ENCODE measurements at places on chromosomes 5 and 9.

DNA sequence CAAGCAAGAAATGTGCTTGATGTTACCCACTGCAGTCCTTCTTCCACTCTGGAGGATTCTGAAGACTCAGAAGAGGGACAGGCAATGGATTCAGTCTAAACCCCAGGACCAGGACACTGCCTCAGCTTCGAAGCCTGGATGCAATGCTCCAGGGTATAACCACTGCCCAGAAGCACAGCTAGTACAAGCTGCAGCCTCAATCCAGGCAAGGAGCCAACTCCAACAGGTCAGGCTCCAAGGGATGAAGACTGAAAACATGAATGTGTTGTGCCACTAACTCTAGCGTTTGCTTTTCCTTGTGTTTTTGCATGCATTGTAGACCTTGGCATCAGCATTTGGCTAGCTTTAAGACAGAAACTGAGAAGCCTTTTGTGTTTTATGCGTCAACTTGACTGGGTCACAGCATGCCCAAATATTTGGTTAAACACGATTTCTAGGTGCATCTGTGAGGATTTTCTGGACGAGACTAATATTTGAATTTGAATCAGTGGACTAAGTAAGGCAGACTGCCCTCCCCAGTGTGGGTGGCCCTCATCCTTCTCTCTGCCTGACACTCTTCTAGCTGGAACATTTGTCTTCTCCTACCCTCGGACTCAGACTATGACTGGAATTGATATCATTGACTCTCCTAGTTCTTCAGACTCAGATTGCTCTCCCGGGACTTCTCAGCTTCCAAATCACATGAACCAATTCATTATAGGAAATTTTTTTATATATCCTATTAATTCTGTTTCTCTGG lies 20.5 kb upstream of the GPX3 start:
- no peak for DNase-seq

DNA sequence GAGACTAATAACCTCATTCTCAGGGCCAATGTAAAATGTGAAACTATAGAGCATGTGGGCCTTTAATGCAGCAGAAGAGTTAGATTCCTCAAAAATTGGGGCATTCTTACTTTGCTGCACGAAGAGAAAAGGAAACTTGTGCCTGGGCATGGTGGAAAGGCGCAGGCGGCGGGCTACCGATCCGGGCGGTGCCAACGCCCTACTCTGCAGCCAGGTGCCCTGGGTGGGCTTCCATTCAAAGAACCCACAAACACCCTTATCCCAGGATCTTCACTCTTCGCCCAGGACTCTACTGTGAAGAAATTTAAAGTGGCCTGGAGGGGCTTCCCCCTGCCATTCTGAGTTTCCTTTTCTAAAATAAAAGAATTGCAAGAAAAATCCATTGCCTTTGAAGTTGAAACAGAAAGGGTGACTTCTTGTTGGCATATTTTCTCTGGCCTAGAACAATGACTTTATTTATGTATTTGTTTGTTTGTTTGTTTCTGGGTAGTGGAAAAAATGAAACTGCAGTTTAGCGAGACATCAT lies 124.9 kb downstream of the TMEM161B start:
- no peak for DNase-seq

DNA sequence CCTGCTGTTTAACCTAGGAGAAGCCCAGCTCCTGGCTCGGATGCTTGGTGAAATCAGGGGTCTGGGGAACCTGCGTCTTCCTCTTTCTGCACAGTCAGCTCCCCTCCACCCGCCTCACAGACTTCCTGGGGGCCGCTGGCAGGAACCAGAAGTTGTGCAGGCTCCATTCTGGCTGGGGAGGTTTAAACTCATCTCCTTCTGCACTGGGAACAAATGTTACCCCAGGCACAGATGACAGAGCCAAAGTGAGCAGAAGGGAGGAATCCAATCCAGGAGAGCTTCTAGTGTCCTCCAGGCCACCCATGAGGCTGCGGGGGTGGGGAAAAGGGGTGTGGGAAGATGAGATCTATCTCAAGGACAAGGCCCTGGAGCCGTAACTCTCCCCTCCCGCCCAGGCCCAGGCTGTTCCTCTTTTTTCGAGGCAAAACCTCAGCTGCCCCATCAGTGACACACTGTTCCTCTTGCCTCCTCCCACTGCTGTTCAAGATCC lies 31.2 kb downstream of the KCNMB1 start:
- DNase-seq = no peak

DNA sequence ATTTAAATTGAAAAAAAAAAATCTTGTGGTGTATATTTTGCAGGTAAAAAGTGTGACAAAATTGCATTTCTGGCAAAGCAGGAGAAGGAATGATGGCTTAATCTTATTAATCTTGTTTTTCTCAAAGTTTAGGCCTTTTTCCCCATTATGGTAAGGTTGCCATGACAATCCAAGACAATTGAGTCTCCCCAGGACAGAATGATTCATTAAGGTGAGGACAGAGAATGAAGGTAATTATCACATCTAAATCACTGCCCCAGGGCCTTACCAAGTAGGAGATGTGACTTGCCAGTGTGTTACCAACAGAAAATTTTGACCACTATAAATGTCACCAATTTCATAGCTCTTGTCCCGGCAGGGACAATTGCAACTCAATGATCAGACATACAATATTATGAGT lies 439.2 kb downstream of the DNAH5 start:
- no peak for DNase-seq

- peak; percentile 57 for DNase-seq
Observed at GRCh38 chr9:15306068-15306756, 804 bp downstream of the TTC39B start.

GRCh38 chr9:114460513-114461199 lies 44.6 kb downstream of the WHRN start:
- DNase-seq = no peak

DNA sequence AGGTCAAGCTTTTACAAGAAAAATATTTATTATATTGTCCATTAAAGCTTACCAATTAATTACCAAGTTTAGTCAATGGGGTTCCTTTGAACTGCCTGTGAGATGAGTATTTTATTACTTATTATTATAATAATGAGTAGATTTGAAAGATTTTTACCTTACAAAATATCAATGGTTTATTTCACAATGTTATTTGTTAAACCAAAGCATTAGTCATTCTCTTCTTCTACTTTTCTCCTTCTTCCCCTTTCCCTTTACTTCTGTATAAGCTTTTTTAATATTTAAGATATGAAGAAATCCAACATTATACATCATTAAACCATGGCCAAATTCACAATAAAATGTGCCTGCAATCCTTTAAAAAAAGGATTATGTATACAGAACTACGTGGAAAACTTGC lies 369.5 kb downstream of the ARL15 start:
- no peak for DNase-seq

DNA sequence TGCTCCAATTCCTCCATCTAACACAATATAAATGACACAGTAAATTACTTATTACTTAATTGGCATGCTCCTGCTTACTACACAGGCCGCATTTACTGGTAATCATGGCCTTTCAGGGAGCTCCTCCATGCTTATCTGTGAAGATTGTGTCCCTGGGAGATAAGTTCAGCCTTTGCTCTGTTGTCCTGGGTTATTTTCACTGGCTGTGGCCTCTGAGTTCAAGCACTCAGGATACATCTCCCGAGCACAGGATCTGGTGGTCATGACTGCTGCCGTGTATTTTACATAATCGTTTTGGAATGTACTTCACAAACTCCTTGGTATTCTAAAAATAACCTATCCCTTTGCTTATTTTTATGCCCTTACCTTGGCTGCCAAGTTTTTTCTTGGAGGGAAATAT lies 215.7 kb downstream of the ICE1 start:
- no peak for DNase-seq

- no peak for DNase-seq
Observed at GRCh38 chr5:140556438-140556837, 835 bp downstream of the SRA1 start.

- peak; percentile 39 for DNase-seq
Observed at GRCh38 chr9:33264003-33264472, 470 bp downstream of the BAG1 start.

DNA sequence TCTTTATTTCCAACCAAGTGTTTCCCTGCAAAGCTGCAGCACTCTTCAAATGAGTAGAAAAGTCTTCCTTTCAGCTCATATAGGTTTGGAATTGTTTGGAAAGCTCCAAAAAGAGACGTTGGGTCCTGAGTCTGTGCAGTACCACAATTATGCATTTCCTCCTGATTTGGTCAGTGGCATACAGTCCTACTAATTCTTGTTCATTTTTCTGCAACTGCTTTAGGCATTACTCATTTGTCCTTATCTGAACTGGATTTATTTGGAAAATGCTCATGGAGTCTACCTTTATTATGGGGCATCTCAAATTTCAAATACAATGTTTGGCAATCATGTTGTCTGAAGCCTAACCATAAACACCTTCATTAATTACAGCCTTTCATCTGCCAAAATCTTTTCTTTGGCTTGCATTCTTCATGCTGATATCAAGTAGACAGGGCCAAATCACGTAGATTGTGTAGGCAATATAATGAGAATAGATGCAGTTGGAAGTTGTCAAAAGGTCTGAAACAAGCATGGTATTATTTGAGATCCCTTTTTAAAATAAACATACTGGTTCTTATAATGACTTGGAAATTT lies 232.8 kb downstream of the TLE1 start:
- peak; percentile 70 for DNase-seq

GRCh38 chr9:4504250-4504649 lies 14.0 kb downstream of the SLC1A1 start:
- no peak for DNase-seq

- DNase-seq = peak; percentile 36
Observed at GRCh38 chr5:66440202-66440680, 156.0 kb upstream of the MAST4 start.

DNA sequence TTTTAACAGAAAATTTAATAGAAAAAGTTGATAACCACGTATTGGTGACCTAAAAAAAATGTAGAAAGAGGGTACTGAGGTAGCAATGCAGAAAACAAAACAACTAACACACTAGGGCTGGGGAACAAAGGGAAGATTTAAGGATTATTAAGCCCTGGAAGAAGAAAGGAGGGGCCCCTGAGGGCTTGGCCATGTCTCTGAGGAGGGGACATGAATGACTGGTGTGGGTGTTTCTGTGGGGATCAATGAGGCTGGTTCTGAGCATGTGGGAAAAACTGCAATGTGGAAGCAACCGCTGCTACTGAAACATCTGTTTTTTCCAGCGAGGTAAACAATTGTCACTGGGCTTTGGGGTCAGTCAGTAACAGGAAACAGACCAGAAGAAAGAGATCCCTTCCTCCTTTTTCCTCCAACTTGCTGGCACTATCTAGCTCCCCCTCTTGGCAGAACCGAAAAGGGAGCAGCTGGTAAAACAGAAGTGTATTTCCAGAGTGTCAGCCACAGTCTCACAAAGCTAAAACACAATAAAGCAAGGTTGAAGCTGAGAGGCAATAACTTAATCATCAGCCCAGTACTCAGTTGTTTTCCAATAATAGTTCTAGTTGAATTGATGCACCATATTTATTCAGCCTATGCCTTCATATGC lies 48.3 kb downstream of the ATPSCKMT start:
- peak; percentile 22 for DNase-seq

DNA sequence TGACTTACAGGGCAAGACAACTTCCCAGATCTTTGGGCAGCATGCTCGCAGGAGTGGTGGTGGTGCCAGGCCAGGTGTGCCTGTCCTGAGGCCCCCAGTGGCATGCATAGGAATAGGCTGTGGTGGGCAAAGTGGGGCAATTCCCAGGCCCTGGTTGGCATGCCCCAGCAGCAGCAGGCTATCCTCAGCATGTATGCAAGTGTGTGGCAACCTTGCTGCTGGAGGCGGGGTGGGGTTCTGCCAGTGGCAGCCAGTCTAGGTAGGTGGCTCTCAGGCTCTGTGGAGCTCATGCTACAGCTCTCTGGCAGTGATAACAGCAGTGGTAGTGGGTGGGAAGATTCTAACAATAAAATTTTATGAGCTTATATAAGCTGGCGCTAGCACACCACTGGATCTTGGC lies 27.7 kb upstream of the C6 start:
- no peak for DNase-seq

GRCh38 chr5:151258201-151258611 lies 5.2 kb downstream of the GM2A start:
- DNase-seq = no peak

- DNase-seq = no peak
Observed at GRCh38 chr5:170293273-170293672, 4.3 kb downstream of the LCP2 start.

- DNase-seq = no peak
Observed at GRCh38 chr5:851076-851475, 290 bp upstream of the ZDHHC11 start.

DNA sequence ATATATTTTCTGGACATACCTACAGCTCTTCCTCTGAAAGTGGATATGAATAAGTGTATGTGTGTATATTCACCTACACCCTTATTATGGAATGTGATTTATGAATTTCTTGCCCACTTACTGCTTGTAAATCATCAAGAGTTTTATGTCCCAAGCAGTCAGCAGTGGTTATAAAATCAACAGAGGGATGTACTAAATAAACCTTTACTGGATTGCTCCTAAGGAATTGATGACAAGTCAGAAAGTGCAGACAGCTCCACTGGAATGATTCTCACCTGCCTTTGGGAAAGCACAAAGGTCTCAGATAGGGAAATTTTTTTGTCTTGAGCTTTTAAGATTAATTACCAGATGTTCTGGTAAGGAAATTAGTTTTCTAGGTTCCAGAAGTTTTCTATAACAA lies 9.3 kb downstream of the TMEM174 start:
- no peak for DNase-seq

DNA sequence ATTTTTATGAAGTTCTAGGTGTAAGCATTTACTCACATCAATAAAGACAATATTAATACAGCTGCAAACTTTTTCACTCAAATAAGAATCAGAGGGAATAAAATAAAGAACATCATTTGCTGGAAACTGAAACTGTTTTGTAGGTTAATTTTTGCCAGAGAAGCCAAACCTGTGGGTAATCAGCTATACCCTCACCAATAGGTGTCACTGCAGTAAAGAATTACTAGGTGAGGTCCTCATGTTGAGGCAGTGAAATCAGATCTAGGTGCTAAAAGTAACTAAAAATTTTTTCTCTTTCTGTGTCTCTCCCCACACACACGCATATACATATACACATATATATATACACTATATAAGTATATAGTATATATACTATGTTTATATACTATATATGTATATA lies 1016.3 kb upstream of the SEMA6A start:
- DNase-seq = peak; percentile 21

DNA sequence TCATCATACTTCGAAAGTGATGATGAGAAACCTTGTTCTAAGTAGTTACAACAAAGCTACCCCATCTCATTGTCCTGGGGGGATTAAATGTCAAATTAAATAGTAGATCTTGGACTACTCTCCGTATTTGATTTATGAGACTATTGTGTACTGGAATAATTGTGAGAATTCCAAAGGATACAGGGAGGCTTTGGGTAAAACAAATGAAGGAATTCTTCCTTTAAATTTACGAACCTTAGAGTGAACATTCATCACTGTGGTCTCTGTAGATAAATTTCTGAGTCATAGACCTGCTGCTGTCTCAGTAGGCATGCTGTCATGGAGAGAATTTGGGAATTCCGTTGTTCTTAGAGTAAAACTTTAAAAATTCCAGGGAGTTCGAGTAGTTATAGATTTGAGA lies 836.2 kb downstream of the DNAH5 start:
- DNase-seq = no peak

GRCh38 chr9:120117081-120117480 lies 462.9 kb downstream of the CDK5RAP2 start:
- DNase-seq = no peak

All from EL (cell line).